ENCODE measurements at places on chromosomes 13 and 19.

GRCh38 chr13:26011996-26012821 is 39.6 kb downstream of the SHISA2 start:
- DNase-seq, result peak; percentile 69

DNA sequence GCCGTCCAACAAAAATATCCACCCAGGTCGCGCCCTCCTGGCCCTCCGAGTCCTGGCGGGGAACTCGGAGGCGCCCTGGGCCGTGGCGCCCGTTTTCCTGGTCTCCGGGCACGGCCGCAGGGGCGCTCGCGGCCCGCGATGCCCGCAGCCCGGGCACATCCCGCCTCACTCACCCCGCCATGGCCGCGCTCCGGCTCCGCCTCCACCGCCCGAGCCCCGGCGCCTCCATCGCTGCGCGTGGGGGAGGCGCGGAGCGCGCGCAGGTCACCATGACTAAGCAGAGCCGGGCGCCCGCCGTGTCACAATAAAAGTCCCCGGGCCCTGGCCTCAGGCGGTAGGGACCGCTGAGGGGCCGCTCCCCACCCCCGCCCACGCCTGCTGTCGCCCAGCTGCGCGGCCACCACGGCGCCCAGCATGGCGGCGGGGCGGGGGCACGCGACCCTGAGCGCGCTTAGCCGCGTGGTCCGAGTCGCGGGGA is 593 bp downstream of the KEAP1 start:
- DNase-seq, result peak; percentile 85

DNA sequence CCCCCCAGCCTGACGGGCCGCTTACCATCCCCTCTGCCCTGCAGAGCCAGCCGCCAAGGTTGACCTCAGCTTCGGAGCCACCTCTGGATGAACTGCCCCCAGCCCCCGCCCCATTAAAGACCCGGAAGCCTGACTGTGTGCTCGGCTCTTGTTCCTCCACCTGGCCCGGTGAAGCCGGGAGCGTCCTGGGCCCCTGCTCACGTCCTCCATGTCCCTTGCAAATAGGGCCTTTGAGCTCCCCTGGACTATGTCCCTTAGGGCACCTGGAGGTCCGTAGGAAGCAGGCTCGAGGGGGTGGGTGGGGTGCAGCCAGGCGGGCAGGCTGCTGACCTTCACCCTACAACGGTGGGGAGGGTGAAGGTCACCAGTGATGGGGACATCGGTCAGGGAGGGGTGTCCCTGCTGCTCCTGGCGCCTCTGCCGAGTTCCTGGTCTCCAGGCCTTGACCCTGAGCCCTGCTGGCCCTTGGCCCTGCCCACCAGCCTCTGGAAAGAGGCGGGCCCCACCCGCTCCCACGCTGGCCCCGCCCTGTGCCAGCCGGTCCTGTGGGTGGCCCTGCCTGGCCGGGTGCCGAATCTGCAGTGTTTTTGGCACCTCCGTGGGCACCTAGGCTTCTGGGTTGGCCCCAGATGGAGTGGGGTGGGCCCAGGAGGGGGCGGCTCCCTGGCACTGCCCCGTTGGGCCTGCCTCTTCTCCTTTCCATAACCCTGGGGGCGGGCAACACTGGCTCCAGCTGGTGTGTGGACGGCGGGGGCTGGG is 3.3 kb downstream of the ATP5F1D start:
- no peak for DNase-seq

- DNase-seq, result peak; percentile 38
Measured at GRCh38 chr13:50131920-50132903, 117.0 kb downstream of the KCNRG start.

- no peak for DNase-seq
Measured at GRCh38 chr19:40608957-40609356, 7.8 kb downstream of the LTBP4 start.

DNA sequence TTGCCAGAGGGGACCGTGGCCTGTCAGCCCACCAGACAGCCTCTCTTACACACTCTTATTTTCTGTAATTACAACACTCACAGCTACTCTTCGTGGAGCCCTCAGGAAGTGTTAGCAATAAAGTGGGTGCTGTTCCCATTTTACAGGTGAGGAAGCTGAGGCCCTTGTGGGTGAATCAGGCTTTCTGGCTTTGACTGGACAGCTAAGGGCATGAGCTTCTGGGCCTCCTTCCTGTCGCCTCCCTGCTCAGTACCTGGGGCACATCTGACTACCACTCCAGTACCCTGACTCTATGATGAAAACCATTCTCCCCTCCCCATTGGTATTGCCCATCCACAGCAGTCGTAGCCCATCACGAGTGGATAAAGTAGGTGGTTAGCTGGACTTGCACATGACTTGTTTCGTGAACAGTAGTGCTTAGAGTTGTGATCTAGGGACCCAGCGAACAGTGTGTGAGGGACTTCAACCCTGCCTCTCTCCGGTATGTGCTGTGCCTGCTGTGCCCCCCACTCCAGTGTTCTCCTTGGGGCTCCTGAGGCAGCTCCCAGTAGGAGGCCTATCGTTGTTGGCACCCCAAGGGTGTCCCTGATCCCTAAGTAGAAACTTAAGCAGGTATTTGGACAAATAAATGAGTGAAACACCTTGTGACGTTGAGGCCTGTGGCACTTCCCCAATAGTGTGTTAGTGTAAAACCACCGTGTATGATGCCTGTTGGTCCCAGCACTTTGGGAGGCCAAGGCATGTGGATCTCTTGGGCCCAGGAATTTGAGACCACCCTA is 38.6 kb downstream of the GATAD2A start:
- no peak for DNase-seq

GRCh38 chr19:53971673-53972072 is 8.9 kb downstream of the CACNG8 start:
- no peak for DNase-seq

DNA sequence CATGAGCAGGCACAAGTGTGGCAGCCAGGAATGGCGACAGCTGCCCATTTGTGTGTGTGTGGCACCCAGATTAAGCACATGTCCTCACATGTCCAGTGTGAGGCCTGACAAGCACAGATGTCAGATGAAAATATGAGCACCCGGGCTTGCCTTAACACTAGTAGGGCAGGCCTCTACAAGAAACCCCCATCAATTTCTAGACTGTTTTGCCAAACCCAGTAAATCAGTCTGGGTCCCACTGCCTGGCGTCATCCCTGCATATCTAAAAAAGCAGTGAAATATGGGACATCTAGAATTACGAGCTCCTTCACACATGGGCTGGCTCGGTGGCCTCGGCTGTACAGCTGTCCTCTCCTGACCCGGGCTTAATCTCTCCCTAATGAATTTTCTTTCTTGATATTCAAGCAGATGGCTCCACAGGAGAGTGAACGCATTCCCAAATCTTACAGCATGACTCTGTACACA is 432.7 kb downstream of the FOXO1 start:
- no peak for DNase-seq

DNA sequence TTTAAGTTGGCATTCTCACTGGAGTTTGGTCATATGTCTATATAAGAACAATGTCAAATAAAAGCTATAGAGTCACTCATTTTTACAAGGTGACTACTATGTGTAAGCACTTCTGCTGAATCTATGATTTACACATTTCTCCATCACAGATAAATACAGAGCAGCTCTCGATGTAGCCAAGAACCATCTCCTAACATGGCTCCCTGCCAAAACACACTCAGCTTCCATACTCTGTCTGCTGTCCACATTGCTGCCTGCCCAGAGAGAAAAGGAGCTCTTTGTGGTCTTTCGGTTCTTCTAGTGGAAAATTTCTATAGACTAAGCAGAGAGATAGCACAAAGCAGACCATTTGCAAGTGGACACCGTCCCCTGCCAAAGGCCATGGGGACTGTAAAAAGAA is 190.9 kb upstream of the KLF12 start:
- DNase-seq, result no peak

DNA sequence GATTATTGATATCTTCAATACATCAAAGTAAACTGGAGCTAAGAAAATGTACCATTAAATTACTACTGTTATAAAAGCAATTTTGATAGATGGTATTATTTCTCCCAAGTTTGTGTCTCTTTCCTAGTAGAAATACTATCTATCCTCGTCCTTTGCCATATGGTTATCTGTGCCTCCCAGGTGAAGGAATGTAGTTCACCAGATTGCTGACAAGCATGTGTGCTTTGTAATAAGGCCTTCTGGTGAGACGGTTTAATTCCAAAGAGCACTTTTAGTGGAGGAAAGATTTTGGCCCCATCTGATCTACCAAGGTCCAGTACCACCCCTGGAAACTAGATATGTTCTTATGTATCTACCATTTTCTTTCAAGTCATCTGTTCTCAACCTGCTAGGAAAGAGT is 243.6 kb downstream of the DLEU7 start:
- no peak for DNase-seq

- no peak for DNase-seq
Measured at GRCh38 chr19:17752865-17753639, 1.8 kb downstream of the FCHO1 start.

DNA sequence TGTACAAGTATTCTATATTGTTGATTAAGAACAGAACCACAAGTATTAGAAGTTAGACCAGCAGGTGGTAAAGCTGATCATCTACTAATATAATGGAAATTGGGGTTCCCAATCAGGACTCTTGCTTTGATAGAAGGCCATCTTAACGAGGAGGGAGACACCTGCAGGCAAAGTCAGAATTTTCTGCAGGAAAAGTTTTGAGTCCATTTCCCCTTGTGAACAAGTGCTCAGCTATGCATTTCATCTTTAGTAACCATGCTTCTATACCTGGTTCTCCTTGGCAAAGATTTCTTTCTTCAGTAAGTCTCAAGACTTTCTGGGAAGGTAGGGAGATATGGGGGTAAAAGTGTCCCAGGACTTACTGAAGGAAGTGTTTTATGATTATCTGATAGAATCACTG is 36.1 kb upstream of the USPL1 start:
- DNase-seq, result no peak

GRCh38 chr13:101013245-101013644 is 338.6 kb upstream of the TMTC4 start:
- no peak for DNase-seq

GRCh38 chr13:39209731-39210531 is 171.7 kb downstream of the NHLRC3 start:
- DNase-seq, result no peak

DNA sequence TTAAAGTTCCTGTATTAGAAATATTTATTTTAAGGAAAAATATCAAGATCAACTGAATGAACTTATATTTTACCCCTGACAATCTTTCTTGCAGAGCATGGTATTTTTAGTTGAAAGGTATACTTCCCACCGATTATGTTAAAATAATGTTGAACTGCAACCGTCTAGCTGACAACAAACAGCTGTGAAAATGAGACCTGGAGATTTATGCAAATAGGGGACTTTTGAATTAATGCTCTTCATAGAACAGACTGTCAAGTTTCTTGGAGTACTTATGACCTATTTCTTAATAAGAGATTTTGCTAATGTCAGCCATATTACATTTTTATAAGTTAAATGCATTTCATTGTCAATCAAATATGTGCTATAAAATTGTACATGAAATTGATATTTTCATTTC is 210.9 kb downstream of the NALCN start:
- DNase-seq, result no peak

- no peak for DNase-seq
Measured at GRCh38 chr19:7792281-7792680, 29.2 kb downstream of the CLEC4M start.

- DNase-seq, result no peak
Measured at GRCh38 chr19:38664503-38665211, 17.2 kb downstream of the ACTN4 start.

GRCh38 chr13:94583926-94584325 is 12.0 kb downstream of the TGDS start:
- no peak for DNase-seq

DNA sequence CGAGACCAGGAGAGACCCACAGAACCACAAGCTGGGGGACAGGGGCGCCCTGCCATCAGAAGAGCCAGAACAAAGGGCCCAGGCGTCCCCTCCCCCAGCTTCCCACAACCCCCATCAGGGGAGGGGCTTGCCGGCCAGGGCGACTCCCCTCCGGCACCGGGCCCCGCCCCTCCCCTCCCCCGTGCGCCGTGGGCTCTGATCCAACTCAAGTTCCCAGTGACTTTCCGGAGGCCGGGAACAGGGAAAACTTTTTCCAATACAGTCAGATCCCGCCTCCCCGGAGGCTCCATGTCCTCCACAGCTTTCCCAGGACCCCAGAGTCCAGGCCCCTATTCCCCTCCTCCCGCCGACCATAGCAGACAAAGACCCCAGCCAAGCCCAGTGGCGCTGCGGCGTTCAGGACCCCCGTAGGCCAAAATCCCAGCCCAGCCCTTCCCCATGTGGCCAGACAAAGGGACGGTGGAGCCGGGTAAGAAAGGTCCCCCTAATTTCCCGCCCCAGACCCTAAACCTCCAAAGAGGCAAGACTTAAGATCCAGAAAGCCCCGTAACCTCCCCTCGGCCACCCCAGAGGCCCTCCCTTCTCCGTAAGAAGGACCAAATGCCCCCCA is 673 bp downstream of the TEAD2 start:
- no peak for DNase-seq

- DNase-seq, result no peak
Measured at GRCh38 chr13:101942038-101942437, 459.8 kb downstream of the FGF14 start.

DNA sequence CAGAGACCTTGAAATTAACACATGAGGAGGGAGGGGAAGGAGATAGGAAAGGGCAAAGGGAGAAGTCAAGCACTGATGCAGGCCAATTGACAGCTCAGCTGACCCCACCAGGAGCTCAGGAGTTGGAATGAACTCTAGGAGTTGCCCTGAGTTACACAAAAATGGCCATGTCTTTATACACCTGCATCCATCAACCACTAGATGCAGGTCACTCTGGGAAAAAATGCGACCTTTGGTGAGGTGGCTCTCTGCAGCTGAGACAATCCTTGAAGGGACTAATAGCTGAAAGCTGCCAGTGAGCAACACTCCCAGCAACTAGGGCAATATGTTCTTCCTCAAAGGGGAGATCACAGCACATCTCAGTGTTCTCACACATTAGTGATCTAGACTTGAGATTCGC is 222.8 kb downstream of the RBM26 start:
- no peak for DNase-seq

GRCh38 chr13:35225582-35225981 is 250.9 kb downstream of the MAB21L1 start:
- no peak for DNase-seq

GRCh38 chr19:29947871-29948270 is 5.8 kb downstream of the URI1 start:
- DNase-seq, result no peak

GRCh38 chr19:40594255-40594654 is 6.9 kb upstream of the LTBP4 start:
- DNase-seq, result no peak

GRCh38 chr19:12485052-12485416 is 418 bp upstream of the ZNF709 start:
- DNase-seq, result no peak

GRCh38 chr13:25046985-25047511 is 48.9 kb upstream of the PABPC3 start:
- DNase-seq, result no peak
